ENCODE measurements at places on chromosomes 3 and 15.

DNA sequence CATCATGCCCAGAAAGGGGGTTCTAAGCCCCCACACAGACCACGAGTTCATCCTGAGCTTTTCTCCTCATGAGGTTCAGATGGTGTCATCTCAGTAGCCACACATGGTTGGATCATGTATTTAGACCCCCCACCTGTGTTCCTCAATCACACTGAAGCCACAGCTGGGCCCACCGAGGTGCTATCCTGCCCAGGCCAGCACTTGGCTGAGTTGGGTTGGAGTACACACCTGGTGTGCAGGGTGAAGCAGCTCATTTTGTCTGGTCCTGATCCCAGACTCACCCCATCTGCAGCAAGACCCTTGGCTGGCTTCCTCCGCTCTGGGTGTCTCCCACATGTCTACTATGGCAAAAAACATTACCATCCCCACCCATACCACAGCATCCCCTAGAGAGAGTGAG is 41.9 kb downstream of the ACAA1 start:
- DNase-seq = no peak

DNA sequence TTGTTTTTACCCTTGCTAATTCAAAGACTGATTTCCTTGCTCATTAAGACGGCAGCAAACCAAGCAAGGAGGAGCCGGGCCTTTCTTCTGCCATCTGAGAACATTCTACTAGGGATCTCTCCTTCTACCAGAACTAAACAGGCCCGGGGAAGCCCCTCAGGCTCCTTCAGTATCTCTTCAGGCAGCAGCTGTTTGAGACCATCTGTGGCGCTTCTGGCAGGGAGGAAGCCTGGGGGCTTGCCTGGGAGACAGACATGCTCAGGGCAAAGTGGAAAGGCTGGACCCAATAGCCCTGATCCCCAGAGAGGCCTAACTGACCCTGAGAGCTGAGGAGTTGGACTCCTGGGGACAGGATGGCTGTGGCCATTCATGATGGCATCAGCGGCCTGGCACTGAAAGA is 67.9 kb downstream of the FEM1B start:
- DNase-seq = no peak

- no peak for DNase-seq
Measured at GRCh38 chr3:71056327-71056726, 527.2 kb downstream of the FOXP1 start.

DNA sequence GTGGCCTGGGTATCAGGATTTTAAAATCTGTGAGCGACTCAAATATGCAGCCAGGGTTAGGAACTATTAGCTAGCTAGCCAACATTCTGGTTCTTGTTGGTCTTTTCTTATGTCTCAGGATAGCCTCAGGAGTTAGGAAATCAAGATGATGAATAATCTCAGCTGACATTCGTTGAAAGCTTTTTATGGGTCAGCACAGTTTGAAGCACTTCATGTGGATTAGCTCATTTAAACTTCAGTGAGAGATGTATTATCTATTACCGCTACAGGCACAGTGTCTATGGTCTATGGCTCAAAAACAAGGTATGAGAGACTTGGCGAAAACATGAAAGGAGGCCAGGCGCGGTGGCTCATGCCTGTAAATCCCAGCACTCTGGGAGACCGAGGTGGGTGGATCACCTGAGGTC is 187.5 kb upstream of the THRB start:
- no peak for DNase-seq

DNA sequence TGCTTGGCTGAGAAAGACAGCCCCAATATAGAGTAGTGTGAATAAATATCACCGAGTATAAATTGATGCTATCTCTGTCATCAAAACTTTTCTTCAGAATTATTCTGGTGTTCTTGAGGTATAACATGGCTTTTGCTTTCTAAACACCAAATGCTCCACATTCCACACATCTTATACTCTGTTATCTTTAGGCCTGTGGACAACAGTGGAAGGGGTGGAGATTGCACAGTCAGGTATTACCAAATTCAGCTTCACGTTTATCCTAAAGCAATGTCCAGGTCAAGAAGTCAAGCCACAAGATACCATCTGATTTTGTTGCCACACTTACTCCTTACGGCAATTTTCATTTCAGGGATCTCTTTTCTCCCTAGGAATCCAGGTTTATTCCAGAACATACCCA is 394.8 kb downstream of the SI start:
- DNase-seq = no peak

DNA sequence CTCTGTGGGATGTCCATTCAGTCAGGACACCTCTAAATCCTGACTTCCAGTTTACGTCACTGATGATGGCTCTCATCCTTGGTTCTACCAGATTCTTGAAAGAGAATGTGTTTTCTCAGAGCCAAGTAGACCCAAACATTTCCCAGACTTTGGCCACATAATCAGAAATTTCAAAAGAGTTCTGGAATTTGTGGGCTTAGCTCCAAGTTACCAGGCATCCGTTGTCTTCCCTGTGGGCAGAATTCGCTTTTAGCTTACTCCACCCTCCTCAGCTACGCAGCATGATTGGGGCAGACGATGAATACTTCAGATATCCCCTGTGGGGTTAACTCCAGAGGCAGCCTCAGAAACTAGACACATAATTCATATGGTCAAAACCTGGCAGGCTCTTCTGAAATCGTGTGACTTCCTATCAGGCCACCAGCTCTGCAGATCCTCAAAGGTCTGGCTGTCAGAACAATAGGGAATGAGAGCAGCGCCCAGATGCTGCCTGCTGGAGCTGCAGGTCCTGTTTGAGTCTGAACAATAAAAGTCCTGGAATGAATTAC is 30.6 kb downstream of the CRTC3 start:
- DNase-seq = no peak

DNA sequence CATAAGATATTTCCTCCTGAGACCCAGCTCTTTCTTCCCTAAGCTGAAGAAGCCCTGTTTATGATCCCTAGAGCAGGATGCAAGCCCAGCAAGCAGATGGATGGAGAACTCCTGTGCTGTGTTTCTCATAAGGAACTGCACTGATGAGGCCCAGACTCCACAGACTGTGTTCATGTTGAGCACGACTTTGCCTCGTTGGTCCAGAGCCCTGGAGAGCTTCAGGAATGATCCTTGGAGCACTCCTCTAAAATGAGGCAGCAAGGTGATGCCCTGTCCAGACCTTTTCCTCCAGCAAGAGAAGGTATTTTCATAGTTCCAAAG is 83.8 kb downstream of the MYLK start:
- DNase-seq = no peak

DNA sequence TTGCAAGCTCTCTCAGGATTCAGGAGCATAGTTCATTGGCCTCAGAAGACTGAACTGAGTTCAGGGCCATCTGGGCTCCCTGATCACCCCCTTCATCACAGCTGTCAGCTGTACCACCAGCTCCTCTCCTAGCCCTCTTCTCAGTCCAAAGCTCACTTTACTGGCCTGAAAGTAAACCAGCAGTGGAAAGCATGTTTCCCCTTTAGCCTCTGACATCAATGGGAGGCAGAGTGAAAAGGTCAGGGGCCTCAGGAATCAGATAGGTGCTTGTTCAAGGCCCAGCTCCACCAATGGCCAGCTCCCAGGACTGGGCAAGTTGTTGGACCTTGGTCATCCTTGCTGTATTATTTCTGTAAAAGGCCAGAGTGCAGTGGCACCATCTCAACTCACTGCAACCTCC is 223.4 kb downstream of the TLE3 start:
- no peak for DNase-seq

- DNase-seq = no peak
Measured at GRCh38 chr3:146975476-146975875, 370.3 kb upstream of the PLSCR5 start.

DNA sequence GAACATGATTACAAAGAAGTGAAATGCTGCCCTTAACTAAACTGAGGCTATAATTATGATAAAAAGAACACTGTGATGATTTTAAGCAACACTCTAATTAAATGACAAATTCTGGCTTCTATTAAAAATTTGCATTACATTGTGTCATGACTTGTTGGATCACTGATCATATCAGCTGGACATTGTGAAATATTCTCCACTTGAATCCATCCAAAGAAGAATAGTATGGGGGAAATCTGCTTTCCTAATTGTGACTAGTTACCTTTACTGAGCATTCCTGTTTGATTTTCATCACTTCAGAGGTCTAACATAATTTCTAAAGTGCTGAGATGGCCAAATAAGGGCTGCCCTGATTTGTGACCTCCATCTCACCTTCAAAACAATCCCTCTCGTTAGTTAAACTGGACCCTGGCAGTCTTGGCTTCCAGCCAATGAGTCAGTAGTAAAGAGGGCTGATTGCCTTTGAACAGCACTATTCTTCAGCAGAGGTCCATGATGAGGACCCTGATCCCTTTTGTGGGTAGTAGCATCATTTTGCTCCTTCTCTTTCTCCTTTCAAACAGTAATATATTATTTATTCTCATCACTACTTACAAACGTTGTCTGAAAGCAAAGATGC is 53.5 kb upstream of the LEKR1 start:
- DNase-seq = no peak

GRCh38 chr3:45864760-45865519 is 21.4 kb upstream of the CCR9 start:
- DNase-seq = no peak

DNA sequence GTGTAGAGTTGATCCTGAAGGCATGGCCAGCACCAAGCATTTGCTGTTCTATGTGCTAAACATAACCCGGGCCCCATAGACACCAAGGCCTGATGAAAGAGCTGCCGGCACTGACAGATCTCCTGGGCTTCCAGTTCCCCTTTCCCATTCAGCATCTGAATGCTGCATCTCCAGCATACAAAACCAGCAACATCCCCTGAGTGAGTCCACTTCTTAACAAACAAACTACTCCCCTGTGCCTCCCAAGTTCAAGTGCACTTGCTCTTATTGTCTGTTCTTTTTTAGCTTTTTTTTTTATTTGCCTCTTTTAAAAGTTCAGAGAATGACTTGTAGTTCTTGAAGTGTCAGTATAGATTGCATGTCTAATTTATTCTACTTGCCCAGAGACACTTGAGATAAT is 156.0 kb downstream of the EDEM1 start:
- DNase-seq = no peak

DNA sequence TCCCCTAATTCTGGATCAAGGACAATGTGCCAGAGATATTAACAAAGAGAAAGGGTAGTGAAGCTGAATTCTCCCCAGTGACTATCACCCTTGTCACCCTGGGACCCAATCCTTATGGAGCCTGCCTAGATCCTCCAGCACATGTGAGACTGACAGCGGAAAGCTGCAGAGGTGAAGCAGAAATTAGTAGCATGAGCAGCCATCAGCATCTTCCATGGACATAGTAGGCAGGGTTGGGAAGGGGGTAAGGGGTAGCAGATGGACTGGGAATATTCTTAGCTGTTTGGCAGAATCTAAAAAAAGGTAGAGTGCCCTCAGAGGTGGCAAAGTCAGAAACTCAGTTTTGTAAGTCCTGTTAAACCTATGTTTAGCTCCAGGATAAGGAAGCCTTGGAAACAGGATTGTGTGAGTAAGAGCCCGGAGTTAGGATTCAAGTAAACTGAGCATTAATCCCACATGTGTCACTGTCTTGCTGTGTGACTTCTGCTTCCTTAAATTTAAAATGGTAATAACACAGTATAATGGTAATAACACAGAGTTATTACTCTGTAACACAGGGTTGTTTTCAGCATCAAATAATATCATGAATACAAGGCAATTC is 14.5 kb downstream of the GOLIM4 start:
- no peak for DNase-seq

- DNase-seq = no peak
Measured at GRCh38 chr3:78911394-78911793, 856.4 kb downstream of the ROBO1 start.

GRCh38 chr3:58521336-58521670 is 15.7 kb downstream of the ACOX2 start:
- DNase-seq = no peak

DNA sequence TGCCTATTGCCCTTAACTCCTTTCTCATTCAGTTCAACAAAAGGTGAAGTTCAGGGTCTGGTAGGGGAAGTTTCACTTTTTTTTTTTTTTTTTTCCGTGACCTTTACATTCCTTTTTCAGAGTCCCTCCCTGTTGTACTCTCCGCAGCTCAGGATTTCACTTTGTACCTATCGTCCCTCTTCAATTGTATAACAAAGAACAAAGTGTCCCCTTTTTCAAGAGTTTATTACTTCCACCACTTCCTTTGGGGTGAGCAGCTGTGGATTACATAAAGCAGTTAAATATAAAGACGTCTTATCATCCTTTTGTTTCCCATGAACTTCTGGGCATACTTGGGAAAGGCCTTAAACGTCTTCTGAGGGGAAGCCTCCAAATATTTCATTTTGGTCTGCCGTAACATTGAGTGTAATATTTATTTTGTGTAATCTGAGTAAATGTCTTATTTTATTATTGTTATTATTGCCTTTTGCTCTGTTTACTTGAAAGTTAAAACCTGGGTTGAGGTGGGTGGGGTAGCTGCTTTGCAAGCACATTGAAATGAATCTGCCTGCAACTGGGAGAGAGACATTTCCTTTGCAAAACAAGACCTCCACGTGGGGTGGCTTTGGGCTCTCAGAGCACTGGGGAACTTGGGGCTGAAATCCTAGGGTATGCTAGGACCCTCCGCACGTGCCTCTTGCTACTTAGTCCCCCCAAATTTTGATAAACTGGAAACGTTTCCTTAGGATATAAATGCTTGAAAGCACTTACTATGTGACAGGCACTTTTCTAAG is 169.4 kb downstream of the MCTP2 start:
- DNase-seq = no peak

- DNase-seq = no peak
Measured at GRCh38 chr3:107514453-107514852, 8.3 kb upstream of the BBX start.

DNA sequence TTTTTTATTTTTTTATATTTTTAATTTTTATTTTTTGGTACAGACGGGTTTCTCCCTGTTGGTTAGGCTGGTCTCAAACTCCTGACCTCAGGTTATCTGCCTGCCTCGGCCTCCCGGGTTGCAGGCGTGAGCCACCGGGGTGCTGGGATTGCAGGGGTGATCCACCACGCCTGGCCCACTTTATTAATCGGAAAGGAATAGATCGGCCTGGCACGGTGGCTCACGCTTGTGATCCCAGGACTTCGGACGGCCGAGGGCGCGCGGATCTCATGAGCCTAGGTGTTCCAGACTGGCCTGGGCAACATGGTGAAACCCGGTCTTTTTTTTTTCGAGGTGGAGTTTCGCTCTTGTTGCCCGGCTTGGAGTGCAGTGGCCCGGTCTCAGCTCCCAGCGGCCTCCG is 26.5 kb upstream of the TUBGCP5 start:
- no peak for DNase-seq

DNA sequence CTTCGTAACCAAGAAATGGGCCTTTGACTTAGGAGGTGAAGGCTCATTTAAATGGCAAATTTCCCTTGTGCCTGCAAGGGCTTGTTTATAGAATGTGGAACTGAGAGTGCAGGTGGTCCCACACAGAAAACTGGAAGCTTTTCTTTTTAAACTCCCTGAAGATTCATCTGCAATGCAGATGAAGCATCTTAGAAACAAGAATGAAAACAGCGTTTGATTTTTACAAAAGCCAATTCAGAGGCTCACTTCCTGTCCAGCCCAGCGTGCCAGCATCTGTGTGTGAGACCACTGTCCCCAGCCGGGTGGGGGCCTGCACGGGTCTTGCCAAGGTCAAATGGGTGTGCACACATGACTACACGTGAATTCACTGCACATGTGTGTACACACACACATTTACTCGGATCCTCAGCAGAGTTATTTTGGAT is 94.7 kb downstream of the LINGO1 start:
- DNase-seq = no peak
